ENCODE measurements at places on chromosomes 12 and 14.
A peak's percentile ranks its signal among the peaks of the same experiment; 100 is the strongest.

GRCh38 chr12:69935651-69936100, 110.6 kb downstream of the MYRFL start:
- no peak for DNase-seq

DNA sequence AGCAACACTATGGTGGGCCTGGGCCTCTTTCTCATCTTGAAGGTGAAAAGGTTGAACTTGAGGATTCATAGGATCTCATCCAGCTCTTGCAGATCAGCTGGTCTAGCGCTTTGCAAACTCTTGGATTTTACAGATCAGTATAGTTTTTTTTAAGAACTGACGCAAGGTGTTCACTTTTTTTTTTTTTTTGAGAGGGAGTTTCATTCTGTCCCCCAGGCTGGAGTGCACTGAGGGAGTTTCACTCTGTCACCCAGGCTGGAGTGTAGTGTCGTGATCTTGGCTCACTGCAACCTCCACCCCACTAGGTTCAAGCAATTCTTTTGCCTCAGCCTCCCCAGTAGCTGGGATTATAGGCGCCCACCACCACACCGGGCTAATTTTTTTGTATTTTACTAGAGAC, 20.4 kb upstream of the LGMN start:
- DNase-seq: no peak

DNA sequence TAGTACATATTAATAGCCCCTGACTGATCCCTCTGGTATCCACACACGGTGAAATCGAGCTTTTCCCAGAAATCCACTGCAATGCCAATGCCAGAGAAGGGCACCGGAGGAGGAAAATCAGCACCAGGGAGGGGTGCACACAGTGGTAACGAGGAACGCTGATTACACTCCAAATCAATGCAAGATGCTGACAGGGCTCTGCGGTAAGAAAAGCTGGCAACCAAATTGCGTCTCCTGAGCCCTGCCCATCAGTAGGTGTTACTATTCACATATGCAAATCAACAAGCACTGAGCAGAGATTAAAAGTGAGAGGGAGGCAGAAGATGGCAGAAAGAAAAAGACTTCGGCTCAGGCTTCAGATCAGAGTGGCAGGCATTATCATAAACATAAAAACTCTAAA, 159.1 kb downstream of the RPS29 start:
- no peak for DNase-seq

DNA sequence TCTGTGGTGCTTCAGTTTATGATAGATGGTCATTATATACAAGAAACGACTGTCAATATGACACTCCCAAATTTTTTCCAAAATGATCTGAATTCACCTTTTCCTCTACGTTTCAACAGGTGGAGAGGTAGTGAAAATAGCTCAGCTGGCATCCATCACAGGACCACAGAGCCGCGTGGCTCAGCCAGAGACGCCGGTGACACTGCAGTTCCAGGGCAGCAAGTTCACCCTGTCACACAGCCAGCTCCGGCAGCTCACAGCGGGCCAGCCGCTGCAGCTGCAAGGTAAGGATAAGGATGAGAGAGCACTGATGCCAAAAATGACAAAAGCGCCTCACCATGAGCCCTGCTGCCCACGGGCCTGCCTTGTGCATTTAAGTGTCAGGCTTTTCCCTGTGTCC, 73.9 kb downstream of the EP400 start:
- DNase-seq: no peak

DNA sequence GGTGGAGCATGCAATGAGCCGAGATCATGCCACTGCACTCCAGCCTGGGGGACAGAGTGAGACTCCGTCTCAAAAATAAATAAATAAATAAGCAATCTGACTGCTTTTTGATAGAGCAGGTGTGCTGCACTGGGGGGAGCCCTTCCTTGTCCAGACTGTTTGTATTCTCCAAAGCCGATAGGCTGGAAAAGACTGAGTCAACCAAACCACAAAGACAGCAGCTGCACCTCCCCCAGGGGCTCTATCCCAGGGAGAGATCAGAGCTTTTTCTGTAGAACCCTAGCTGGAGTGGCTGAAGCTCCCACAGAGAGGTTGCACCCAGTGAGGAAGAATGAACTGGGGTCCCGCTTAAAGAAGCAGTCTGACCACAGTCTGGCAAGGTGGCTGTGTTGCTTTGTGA, 45.8 kb upstream of the LALBA start:
- DNase-seq: peak; percentile 15

Measured in NCI-H2081 (cell line).